ENCODE measurements at places on chromosomes 7 and 10. TPM values are rescaled to one million over a fixed set of nuclear protein-coding genes. Genes with fewer than 3 reads are reported as not detected.

- no peak overlapping the region for H3K27ac ChIP-seq
- no peaks in the 10 kb centered on the region for H3K36me3 ChIP-seq
- no peaks in the 10 kb centered on the region for H3K4me1 ChIP-seq
- H3K4me3 ChIP-seq: no peak overlapping the region
Observed at GRCh38 chr10:62647375-62648092, 157.0 kb upstream of the ADO start.

DNA sequence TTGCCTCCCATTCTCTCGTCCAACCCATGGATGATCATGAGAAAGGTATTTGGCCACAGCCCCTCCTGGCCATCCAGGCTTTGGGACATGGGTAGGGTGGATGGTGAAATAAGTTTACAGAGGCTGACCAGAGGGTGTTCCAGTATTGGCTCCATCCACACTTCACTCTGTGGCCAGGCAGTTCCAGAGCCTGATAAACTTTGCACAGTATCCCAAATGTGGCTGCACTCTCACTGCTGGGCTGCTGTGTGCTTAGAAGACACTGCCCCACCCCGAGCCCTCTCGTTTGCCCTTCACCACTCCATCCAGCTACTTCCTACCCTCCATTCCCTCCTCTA, 72.0 kb upstream of the ZMIZ1 start:
- no peak for DNase-seq
- no peaks in the 10 kb centered on the region for H3K27me3 ChIP-seq
- H3K36me3 ChIP-seq: no peaks in the 10 kb centered on the region
- H3K4me1 ChIP-seq: peaks cover 16% of the 10 kb centered on the region
- H3K4me3 ChIP-seq: no peak overlapping the region
- H3K27ac ChIP-seq: no peak overlapping the region

DNA sequence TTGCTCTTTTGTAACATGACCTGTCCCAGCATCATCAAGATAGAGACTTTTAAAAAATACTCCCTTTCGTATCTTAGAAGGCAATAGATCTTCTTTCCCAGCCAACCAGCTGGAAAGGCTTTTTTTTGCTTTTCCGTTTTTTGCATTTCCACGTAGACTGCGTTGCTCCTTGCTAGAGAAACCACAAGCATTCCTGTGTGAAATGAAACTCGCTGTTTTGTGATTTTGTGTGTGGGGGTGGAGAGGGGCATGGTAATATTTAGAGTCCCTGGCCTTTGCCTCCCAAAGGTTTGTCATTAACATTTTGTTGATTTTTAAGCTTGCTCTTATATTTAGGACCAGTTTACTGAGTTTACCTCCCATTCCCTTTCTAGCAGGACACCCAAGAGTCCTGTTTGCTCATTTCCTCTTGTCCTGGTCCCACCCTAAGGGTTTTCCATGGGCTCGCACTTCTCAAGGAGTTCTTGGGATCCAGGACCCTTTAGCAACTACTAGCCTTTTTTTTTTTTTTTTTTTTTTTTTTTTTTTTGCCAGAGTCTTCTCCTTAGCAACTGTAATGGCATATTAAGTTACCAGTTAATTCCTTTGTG, 243.6 kb downstream of the BICC1 start:
- H3K4me3 ChIP-seq: peak overlapping the region; percentile 23
- peak; percentile 72 for DNase-seq
- H3K4me1 ChIP-seq: peaks cover 44% of the 10 kb centered on the region
- no peaks in the 10 kb centered on the region for H3K27me3 ChIP-seq
- no peaks in the 10 kb centered on the region for H3K36me3 ChIP-seq
- peak overlapping the region; percentile 74 for H3K27ac ChIP-seq

GRCh38 chr7:18213652-18214051, 186.0 kb upstream of the PRPS1L1 start:
- no peaks in the 10 kb centered on the region for H3K4me1 ChIP-seq
- H3K27ac ChIP-seq: no peak overlapping the region
- no peak overlapping the region for H3K4me3 ChIP-seq
- no peaks in the 10 kb centered on the region for H3K36me3 ChIP-seq
- DNase-seq: no peak

DNA sequence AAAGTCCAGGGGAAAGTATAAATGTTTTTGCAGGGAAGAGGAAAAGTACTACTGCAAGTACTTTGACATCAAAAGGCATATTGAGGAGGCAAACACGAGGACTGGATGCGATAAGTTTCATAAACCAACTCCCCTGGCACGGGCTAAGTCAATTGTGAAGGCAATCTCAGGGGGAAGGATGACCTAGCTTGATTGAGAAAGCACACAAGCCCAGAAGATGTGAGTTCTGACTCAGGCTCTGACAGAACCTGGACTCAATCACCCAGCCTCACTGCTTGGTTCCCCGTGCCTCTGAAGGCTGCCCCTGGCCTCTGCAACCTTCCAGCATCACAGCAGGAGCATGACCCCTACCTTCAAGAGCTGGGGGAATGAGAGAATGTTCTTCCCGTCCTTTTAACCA, 93.2 kb upstream of the ZNF438 start:
- peaks cover 35% of the 10 kb centered on the region for H3K4me1 ChIP-seq
- no peak overlapping the region for H3K27ac ChIP-seq
- H3K4me3 ChIP-seq: no peak overlapping the region

- H3K4me1 ChIP-seq: peaks cover 5% of the 10 kb centered on the region
- no peak for DNase-seq
- H3K4me3 ChIP-seq: no peak overlapping the region
- H3K27me3 ChIP-seq: no peaks in the 10 kb centered on the region
- no peaks in the 10 kb centered on the region for H3K36me3 ChIP-seq
Observed at GRCh38 chr10:77111611-77112550, 525.7 kb downstream of the KCNMA1 start.

- peaks cover 20% of the 10 kb centered on the region for H3K4me1 ChIP-seq
- H3K36me3 ChIP-seq: no peaks in the 10 kb centered on the region
- no peak overlapping the region for H3K4me3 ChIP-seq
Observed at GRCh38 chr10:119198438-119198837, 8.9 kb upstream of the GRK5 start.

The RBP4 gene
- total RNA-seq: 19.3 TPM

The MMRN2 gene
- total RNA-seq: not detected

The HOGA1 gene
- not detected for total RNA-seq

The NKX1-2 gene
- total RNA-seq: not detected

- H3K36me3 ChIP-seq: no peaks in the 10 kb centered on the region
- no peak overlapping the region for H3K27ac ChIP-seq
- H3K27me3 ChIP-seq: no peaks in the 10 kb centered on the region
Observed at GRCh38 chr10:19014498-19014897, 34.1 kb upstream of the MALRD1 start.

DNA sequence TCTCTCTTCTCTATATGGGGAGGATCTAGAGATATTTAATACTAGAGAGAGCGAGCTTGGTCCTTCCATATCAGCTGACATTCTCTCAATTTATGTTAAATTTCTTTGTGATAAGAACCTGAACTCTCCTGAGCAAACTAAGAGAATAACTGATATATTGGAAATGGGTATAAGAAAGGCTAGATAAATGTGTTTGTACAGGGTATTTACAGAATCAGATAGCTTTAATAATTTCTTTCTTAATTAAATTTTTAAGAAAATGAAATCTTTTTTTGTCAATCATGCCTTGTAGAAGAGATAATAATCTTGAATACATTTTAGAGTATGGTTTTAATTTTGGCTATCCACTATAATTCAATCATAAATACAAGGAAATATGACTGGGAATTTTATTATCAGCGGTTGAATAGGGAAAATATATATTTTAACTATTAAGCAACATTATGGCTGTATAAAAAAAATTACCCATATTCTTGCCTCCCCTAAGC, 58.7 kb downstream of the ANKIB1 start:
- peaks cover 15% of the 10 kb centered on the region for H3K36me3 ChIP-seq
- DNase-seq: no peak
- no peak overlapping the region for H3K27ac ChIP-seq
- no peaks in the 10 kb centered on the region for H3K27me3 ChIP-seq
- no peaks in the 10 kb centered on the region for H3K4me1 ChIP-seq

- H3K4me1 ChIP-seq: no peaks in the 10 kb centered on the region
- no peak overlapping the region for H3K27ac ChIP-seq
- no peak overlapping the region for H3K4me3 ChIP-seq
- no peaks in the 10 kb centered on the region for H3K36me3 ChIP-seq
- H3K27me3 ChIP-seq: no peaks in the 10 kb centered on the region
Observed at GRCh38 chr10:73946253-73947145, 35.6 kb downstream of the PLAU start.

All from SJSA1 (cell line).